ENCODE measurements at places on chromosomes 4 and X. TPM values are rescaled to one million over a fixed set of nuclear protein-coding genes. Genes with fewer than 3 reads are reported as not detected.

Gene ANKRD50
- 4.7 TPM for total RNA-seq

Gene KLHL13
- 0.39 TPM for total RNA-seq

Gene PDLIM5
- 38.7 TPM for total RNA-seq

Gene P2RY8
- not detected for total RNA-seq

Gene NUDT10
- total RNA-seq = 0.38 TPM

Gene CCDC149
- 2.6 TPM for total RNA-seq

Gene TSPAN7
- 2.4 TPM for total RNA-seq

Gene H2BW2
- total RNA-seq = not detected

Gene CT83
- not detected for total RNA-seq

Gene ODAM
- total RNA-seq = not detected

Gene CLCN5
- 2.3 TPM for total RNA-seq

All from A549 treated with CpdA at 1 μM for 4 hours (cell line).